ENCODE measurements at places on chromosomes 1 and 21.

DNA sequence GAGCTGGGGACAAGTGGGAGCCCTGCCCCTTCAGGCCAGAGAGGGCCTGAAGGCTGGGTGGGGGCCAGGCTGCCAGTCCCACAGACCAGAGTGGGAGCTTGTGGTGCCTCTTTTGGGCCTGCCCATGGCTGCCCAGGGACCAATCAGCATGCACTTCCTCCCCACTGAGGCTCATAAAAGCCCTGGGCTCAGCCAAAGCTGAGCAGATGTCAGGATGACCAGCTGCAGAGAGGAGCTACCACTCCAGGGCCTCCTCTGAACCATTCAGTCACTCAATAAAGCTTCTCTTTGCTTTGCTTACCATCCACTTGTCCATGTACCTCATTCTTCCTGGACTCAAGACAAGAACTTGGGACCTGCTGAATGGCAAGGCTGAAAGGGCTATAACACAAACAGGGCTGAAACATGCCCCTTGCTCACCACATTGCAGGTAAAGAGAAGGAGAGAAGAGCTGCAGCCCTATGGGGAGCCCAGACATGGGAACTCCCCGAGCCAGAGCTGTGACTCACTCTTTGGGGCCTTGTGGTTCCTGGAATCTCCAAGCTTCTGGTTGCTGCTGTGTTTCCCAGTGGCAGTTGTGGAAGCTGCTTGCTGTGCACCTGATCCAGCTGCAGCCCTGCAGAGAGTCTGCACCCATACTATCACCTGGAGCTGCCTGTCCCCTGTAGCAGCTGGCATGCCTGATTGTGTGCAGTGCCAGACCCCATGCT, 82.0 kb downstream of the OLFML3 start:
- DNase-seq, result no peak

DNA sequence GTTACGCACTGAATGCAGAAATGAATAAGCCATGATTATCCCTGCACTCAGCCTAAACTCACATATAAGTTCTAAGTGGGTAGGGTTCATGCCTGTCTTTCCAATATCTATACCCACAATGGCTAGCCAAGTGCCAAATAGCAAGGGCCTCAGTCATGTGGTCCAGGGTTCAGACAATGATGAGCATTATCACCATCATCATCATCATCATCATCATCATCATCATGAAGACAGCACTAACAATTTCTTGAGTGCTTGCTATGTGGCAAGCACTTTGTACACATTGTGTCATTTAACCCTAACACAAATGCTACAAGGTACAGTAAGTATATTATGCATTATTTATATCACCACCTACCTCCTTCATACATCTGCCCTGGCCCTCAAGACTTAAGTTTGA, 500.0 kb downstream of the AGBL4 start:
- no peak for DNase-seq

- no peak for DNase-seq
Measured at GRCh38 chr1:200907611-200908097, 13.0 kb downstream of the INAVA start.

DNA sequence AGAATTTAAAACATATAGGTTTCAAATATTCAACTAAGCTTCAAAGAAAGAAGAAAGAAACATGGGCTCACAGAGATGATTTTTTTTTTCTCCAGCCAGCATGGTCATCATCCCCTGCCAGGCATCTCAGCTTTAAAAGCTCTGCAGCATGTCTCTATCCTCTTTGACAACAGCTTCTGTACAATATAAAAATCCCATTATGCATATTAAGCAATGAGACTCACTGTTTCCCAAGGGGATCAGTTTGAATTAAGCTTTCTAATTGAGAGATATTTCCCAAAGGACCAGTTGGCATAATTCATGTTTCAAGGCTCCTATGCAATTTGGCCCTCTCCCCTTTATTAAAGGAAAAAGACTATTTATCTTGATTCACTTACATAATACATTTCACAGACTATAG, 220.3 kb downstream of the GRIK1 start:
- no peak for DNase-seq

GRCh38 chr1:8863794-8864233, 14.7 kb downstream of the ENO1 start:
- no peak for DNase-seq

- no peak for DNase-seq
Measured at GRCh38 chr1:41631971-41632370, 147.5 kb upstream of the EDN2 start.

GRCh38 chr1:21514245-21514644, 5.0 kb downstream of the ALPL start:
- no peak for DNase-seq

GRCh38 chr21:31221043-31221442, 123.0 kb downstream of the TIAM1 start:
- no peak for DNase-seq

GRCh38 chr1:207886227-207886626, 24.7 kb downstream of the CD34 start:
- no peak for DNase-seq

- DNase-seq, result no peak
Measured at GRCh38 chr1:26317612-26318337, at the start of gene CD52. Gene CD52 (plus strand): TSS chr1:26317958. CDS start chr1:26318018, 60 bp downstream.

- DNase-seq, result no peak
Measured at GRCh38 chr1:59015708-59016107, 231.9 kb upstream of the JUN start.

- DNase-seq, result no peak
Measured at GRCh38 chr1:194042736-194043135, 856.3 kb upstream of the B3GALT2 start.

DNA sequence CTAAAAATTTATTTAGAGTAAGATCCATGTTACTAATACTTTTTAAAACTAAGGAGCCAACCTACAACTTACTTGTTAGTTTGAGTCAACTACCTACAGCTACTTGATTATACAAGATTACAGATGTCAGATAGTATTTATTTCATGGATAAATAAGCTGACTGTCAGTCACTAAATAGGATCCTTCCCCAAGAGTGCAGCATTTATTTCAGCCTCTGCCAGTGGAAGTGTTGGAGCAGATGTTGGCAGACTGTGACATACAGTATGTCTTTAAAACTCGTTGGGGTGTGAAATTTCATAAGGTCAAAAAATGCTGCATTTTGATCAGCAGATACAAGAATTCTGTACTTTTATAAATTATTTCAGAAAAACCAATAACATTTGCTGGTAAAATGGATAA, 156.2 kb downstream of the AKT3 start:
- DNase-seq, result no peak

- DNase-seq, result no peak
Measured at GRCh38 chr1:31373897-31374486, 1.1 kb upstream of the FABP3 start.

DNA sequence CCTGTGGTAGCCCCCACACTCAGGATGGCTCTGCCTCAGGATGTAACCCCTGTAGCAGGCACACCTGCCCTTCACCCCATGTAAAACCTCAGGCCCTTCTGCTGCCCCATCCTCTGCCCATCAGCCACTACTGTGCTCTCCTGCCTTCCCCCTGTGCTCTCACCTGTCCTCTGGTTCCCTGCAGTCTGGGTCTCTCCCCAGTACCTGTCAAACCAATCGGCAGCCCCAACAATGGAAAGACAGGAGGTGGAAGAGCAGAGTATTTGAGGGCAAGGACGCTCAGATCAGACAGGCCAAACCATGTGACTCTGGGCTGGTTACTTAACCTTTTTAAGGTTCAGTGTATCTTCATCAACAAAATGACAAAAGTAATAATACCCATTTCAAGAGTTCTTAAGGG, 30.9 kb downstream of the SMIM12 start:
- no peak for DNase-seq

- no peak for DNase-seq
Measured at GRCh38 chr1:209335178-209335577, 248.3 kb upstream of the CAMK1G start.

DNA sequence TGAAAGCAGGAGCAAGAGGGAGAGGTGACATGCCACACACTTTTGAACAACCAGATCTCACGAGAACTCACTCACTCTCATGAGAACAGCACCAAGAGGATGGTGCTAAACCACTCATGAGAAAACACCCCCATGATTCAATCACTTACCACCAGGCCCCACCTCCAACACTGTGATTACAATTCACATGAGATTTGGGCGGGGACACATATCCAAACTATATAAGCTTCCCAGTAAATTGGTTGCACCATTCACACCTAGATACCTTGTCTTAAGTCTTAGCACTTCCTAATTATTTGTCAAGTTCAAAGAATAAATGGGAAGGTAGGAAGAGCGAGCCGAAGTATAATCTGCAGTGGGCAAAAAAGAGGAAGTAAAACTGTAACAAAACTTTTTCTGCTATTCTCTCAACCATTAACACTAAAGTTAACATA, 34.3 kb downstream of the AMY1C start:
- no peak for DNase-seq

DNA sequence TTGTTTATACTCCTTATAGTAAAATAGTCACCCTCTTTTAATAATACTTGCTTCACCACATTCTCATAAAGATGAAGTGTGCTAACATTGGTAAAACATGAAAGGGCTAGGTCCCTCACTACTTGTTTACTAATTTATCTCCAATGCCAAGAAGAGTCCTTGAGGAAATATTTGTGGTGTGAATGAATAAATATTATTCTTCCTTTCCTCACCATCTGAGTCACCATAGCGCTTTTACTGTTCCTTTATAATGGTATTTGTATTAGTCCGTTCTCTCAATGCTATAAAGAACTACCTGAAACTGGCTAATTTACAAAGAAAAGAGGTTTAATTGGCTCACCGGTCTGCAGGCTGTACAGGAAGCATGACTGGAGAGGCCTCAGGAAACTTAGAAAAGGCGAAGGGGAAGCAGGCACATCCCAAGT, 222.8 kb upstream of the ZRANB2 start:
- DNase-seq, result no peak

- no peak for DNase-seq
Measured at GRCh38 chr1:22142315-22143064, 407 bp downstream of the WNT4 start.

DNA sequence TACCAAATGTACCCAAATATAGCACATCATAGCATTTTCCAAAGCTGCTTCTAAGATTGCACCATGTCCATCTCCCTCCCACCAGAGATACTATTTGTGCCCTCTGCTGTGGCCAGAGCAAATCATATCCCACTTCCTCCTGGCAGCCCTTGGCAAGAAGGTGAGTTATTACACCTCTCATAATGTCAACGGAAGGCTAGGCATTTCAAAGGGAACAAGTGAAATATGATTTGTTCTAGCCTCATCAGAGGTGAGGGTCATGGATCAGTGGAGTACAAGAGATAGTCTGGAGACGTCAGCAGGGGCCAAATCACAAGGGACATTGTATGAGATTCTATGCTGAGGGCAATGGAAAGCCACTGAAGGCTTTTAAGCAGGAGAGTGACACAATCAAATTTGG, 90.2 kb upstream of the BCAR3 start:
- DNase-seq, result no peak

DNA sequence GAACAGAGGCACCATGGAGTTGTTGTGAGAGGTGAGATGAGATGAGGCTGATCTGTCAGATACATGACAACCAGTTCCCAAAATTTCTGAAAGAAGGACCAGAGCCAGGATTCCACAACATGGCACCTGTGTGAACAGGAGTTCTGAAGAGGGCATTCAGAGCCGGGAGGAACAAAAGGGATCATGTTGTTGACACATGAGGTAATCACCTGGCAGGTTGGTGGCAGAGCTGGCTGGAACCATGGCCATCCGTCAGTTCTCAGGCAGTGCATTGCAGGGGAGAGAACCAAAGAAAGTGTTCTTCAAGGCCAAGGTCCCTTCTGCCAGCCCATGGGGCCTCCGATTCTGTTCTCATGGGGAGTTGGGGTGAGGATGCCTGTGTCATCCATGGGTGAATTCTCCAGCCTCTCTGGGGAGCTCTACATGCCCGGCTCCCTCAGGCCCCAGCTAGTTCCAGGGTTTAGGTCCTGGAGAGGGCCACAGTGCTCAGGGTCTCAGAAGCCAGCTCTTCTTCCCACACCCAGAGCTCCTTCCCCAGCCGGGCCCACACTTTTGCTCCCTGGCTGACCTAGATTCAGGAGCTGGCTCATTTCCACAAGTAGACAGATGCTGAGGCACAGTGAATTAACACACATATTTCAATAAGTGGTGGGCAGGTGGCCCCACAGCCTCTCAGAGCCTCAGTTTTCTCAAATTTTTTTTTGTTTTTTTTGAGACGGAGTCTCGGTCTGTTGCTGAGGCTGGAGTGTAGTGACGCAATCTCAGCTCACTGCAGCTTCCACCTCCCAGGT, 49.1 kb upstream of the CTPS1 start:
- DNase-seq, result no peak

DNA sequence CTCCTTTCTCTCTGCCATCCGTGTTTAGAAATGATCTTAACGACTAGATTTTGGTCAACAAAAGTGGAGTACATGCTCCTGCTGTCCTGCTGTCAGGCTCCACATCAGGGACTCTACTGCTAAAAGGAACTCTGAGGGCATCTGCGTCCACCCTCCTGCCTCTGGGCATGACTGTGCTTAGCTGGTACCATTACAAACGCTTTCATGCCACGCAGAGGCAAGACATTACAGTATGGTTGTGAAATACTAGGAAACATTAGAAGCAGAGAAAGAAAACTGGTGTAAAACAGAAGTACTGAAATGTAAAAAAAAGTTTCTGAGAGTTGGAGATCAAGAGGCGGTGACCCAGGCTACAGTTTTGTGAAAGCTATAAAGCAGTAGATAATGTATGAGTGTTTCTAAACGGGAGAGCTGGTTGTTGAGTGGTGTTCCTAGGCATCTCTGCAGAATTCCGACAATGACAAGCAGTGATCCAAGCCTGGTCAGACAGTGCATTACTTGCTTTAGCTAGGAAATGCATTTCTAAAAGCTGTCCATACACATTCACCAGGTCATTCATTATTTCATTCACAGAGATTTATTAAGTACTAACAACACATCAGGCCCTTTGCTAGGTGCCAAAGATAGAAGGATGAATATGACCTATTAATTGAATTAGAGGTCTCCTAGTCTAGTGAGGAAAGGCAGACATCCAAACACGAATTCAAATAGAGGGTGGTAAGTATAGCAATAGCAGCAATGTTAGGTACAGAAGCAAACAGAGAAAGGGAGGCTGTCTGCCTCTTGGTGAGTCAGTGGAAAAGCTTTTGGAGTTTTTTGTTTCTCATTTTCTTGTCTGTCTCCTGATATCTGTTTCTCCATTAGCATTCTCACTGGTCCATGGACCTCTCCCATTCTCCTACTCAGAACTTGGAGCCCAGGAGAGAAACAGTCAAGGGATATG, 401.9 kb downstream of the LMO4 start:
- no peak for DNase-seq

- DNase-seq, result no peak
Measured at GRCh38 chr1:25026730-25027450, 96.8 kb upstream of the RUNX3 start.

DNA sequence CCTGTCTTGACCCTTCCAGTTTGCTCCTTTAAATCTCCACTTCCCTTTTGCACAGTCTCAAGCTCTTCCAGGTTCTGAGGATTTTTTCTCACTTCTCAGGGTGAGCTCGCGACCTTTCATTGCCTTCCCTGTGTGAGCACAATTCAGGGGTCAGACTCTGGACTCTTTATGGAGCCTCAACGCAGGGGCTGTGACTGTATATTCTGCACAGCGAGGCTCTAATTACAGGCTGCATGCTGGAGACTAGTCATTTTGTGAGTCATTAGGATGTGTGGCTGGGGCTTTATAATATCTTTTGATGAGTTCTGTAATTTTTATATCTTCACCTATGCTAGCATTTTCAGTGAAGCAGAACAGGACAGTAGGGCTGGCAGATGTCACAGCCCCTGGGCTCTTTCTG, 270.7 kb downstream of the KAZN start:
- no peak for DNase-seq

All from activated naive CD4-positive, alpha-beta T cell (primary cell).